ENCODE measurements at places on chromosomes 2 and 18.

GRCh38 chr18:58953627-58954026, 89.0 kb downstream of the ZNF532 start:
- no peak for DNase-seq

GRCh38 chr2:60379684-60380083, 173.8 kb downstream of the BCL11A start:
- no peak for DNase-seq

DNA sequence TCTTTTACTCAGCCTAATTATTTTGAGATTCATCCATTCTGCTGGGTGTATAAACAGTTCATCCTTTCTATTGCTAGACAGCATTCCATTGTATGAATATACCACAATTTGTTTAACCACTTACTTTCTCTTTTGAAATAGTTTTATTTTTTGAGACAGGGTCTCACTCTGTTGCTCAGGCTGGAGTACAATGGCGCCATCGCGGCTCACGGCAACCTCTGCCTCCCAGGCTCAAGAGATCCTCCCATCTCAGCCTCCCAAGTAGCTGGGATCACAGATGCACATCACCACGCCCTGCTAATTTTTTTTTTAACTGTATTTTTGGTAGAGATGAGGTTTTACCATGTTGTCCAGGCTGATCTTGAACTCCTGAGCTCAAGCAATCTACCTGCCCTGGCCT, 54.5 kb downstream of the USP37 start:
- no peak for DNase-seq

DNA sequence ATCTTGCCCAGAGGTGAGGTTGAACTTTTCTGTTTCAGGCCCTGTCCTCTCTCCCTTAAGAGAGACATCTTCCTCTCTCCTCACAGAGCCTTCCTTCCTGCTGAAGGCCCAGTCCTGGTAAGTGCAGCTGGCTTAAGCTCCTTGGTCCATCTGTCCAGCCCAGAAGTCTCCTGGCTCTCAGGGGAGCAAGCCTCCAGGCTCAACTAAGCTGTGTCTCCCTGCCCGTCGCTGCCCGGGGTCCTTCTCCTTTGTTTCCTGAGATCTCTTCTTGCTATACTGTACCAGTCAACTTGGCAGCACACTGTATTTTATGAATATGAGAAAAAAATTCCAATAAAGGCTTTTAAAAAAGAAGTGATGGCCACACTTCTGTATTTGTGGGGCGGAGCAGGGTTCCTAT, 77.4 kb downstream of the KCNF1 start:
- no peak for DNase-seq

DNA sequence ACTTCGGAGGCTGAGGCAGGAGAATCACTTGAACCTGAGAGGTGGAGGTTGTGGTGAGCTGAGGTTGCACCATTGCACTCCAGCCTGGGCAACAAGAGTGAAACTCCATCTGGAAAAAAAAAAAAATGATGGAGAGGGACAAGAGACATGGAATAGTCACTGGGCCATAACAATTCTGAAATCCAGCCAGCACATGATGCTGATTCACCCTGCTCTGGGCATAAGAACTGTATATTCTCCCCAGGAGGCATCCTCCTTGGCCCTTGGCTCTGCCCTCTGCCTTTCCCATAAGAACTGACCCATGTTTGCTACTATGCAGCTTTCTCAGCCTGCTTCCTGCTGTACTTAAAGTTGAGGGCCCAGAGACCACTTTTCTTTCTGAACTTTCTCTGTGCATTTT, 297.7 kb downstream of the GBX2 start:
- no peak for DNase-seq

DNA sequence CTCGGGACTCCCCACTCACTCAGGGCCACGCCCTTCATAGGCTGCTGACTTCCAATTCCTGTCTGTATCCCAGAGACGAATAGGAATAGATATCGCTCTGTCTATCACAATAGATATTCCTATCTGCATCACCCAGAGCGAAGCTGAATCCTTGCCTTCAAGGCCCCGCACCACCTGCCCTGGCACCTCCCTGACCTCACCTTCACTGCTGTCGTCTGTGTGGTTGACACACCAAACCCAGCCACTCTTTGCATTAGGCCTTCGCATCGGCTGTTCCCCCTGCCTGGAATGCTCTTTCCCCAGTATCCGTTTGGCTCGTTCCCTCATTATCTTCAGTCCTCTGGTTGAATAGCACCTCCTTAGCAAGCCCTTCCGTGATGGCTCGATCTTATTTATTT, 43.5 kb downstream of the ATOH8 start:
- no peak for DNase-seq

DNA sequence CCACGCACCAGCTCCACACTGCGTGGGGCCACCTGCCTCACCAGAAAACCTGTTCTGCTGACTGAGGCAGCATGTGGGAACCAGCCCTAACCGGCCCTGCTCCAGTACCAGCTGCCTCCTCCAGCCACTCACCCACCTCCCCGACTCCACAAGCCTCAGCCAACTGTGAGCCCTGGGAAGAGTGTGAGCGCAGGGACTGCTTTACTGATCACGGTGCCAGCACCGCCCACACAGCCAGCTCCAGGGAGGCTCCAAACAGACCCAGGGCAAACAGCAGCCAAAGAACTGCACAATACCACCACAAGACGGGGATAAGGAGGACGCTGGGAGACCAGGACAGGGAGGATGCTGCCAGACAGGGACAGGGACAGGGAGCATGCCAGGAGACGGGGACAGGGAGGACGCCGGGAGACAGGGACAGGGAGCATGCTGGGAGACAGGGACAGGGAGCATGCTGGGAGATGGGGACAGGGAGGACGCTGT, 28.4 kb downstream of the EIPR1 start:
- no peak for DNase-seq

GRCh38 chr18:8938817-8939216, 163.7 kb upstream of the NDUFV2 start:
- no peak for DNase-seq

GRCh38 chr2:226405465-226405864, 394.2 kb downstream of the IRS1 start:
- no peak for DNase-seq

GRCh38 chr2:64924170-64924934, 64.8 kb upstream of the SLC1A4 start:
- no peak for DNase-seq

- DNase-seq: no peak
Observed at GRCh38 chr2:61096438-61096837, 30.8 kb downstream of the SANBR start.

GRCh38 chr2:202542142-202542541, 92.6 kb upstream of the FAM117B start:
- DNase-seq: no peak

DNA sequence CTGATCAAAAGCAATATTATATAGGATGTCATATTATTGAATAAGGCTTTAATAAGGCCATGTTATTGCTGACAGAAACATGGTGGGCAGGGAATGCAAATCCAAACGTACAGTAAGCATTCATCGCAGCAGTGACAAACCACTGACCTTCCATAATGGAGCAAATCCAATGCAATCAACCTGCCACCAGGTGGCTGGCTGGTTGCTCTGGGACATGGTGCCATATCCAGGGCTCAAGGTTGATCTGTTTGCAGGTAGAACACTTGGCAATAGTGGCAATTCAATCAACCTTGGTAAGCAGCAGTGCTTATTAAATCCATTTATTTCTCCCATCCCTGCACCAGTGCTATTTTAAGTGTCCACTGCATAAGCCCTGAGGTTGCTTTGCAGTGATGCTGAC, 75.4 kb downstream of the CERKL start:
- DNase-seq: no peak

DNA sequence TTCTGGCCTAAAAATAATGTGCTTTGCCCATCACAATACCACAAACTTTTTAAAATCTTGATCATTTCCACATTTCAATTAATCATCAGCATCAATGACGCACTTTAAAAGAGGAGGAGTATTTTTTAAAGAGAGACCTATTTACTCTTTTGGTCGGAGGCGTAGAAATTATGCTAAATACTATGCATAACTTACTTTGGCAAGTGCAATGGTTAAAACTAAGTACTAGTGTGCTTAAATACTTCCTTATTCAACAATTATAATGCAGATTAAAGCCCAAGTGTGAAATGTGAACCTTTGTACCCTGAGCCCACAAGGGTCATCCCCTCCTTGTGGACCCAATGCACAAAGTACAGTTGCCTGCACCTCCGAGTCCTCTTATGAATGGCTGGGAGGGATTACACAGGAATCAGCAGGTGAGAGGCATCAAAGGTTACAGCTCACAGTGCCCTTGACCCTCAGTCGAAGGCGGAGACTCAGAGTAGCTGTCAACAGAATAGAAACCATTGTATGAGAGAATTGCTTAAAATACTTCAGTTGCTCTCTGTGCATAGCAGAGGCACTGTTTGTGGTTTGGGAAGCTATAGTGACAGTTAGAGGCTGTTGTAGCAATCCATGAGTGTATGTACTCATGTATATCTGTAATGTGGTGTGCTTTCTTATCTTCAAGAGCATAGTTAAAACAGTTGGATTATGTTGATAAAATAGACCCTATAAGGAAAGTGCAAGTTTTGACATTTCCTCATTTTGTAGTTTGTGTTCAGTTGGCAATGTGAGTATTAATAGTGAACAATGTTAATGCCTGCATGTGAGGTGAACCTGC, 151.7 kb upstream of the ITGA4 start:
- no peak for DNase-seq

GRCh38 chr2:23241121-23241520, 143.9 kb upstream of the KLHL29 start:
- no peak for DNase-seq

DNA sequence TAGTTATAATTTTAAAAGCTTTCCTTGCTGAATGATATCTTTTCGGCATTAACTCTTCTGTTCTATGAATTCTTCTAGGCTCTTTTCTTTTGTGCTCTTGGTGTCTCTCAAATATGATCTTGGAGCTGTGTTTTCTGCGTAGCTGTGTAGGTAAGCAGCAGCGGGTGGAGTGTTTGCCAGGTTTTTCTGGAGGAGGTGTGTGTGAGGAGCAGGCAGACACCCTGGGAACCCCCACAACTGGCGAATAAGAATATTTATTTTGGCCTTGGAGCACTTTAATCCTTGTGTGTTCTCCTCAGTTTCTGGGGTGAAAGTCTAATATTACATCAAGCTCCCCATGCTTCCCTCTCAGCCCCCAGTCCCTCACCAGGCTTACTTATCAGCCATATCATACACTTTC, 232.0 kb upstream of the FANCL start:
- no peak for DNase-seq

- DNase-seq: no peak
Observed at GRCh38 chr2:233100192-233100998, 40.3 kb downstream of the INPP5D start.

GRCh38 chr18:46917803-46918600, 600 bp downstream of the KATNAL2 start:
- peak; percentile 22 for DNase-seq

DNA sequence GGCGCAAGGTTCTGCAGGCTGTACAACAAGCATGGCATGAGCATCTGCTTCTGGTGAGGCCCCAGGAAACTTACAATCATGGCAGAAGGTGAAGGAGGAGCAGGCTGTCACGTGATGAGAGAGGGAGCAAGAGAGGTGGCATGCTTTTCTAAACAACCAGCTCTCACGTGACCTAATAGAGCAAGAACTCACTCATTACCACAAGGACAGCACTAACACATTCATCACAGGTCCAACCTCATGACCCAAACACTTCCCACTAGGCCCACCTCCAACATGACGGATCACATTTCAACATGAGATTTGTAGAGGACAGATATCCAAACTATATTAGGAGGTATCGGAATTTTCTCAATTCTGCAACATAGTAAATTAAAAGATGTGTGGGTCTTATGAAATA, 108.8 kb upstream of the DLX2 start:
- no peak for DNase-seq

- no peak for DNase-seq
Observed at GRCh38 chr2:33958591-33958990, 359.5 kb upstream of the FAM98A start.
